ENCODE measurements at places on chromosomes 5 and 9.

- no peak for DNase-seq
Measured at GRCh38 chr9:88161144-88161543, 22.9 kb upstream of the SPATA31C2 start.

DNA sequence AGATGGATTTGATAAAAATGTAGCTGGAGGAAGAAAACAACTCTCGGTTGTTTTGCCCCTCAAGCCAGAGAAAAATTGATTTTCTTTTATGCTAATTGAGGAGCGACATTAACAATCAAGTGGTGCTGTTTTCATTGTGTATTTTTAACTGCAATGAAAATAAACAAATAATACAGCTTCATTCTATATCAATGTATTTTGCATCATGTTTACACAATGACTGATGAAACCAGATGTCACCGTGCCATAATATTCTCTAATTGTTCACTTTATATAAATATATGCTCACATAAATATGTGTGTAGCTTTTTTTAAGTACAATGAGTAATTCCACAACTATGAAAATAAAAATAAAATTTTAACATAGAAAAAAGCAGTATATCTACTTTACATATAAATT is 139.0 kb upstream of the PRDM9 start:
- DNase-seq = no peak

DNA sequence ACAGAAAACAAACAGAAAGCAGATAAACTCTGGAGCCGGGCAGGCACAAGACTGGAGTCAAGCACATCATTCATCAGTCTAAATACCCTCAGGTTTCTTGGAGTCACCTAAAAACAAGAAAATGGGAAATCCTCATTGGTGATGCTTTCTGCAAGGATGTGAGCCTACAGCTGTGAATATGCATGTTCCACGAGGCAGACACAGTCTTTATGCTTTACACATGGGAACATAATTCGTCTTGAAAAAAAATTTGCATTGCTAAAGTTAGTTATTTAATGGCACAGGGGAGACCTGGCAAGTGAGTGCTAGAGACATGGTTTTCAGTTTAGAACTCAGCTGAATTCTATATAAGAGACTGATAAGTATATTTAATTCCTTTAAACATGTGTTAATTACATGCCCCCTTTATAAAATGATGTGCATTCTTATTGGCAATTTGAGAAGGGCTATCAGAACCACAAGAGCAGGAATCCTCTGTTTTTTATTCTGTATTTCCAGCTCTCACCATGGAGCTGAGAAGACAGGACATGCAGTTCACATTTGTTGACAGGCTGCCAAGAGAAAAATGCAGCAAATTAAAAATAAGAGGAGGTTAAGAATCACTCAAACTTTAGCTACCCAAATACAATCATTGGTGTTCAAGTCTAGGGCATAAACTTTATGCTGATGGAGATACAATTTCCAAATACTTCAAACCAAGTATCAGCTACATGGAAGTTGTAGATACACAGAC is 438.0 kb upstream of the MPDZ start:
- DNase-seq = no peak

- no peak for DNase-seq
Measured at GRCh38 chr5:651296-652022, 39.3 kb downstream of the CEP72 start.

GRCh38 chr9:36964791-36965190 is 69.3 kb downstream of the PAX5 start:
- no peak for DNase-seq

- no peak for DNase-seq
Measured at GRCh38 chr5:83066548-83067110, 10.6 kb downstream of the TMEM167A start.

GRCh38 chr5:93497096-93497495 is 83.9 kb downstream of the NR2F1-AS1 start:
- no peak for DNase-seq

DNA sequence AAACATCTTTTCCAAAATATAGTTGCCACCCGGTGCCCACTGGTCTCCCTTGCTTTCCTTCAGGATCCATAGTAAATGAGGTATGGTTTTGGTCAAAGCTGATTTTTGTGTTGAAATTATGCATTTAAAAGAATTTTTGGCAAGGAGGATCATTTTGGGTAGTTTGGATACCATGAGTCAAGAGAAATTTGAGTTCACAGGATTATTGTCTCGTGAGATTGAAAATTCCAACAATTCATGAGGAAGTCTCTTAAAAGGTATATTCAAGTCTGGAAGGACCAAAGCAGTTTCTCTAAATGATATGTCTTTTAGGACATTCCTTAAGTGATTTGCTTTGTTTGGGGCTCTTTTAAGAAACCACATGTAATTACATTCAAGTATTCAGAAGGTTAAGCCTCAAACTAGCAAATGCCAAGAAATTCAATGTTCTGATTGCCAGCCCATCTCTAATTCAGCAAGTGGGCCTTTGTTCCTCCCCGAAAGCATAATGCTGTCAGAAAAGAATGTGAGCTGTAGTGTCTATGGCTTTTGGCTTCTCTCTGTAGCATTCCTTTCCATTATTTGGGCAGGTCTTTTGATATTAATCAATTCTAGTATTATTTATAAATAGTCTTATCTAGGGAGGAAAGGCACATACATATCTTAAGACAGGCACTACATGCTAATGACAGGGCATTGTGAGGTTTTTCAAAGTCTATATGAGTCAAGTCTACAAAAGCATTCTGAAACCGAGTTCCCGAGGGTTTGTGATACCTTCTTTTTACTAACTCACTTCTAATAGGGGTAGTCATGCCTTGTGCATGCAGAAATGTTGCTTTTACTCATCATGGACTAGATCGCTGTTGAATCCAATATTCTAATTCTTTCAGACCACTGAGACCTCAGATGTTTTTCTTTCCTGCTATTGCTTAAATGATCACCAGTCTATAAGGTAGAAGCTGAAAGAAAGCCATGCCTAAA is 453.9 kb downstream of the ENC1 start:
- no peak for DNase-seq

GRCh38 chr5:176866707-176867310 is 32.3 kb downstream of the HK3 start:
- DNase-seq = no peak

GRCh38 chr9:76390656-76391055 is 3.6 kb downstream of the RFK start:
- DNase-seq = no peak

DNA sequence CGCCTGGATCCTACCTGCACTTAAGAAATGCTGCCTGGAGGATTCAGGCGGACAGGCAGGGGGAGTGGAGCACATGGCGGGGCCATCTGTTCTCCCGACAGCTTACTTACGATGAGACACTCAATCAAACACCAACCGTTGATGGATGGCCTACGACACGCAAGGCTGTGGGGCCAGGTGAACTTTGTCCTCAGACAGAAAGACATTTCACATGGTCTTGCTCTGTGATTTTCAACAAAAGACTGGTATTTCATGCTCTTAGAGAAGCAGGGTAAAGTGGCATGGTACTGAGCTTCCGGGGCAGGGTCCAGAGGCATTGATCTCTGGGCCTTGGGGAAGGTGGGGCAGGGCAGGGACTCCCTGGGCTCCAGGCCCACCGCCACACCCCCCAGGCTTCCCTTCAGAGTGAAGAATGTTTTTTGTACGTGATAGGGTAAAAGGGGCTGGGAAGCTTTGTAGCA is 9.1 kb upstream of the OLFM1 start:
- DNase-seq = no peak

GRCh38 chr5:35046774-35047173 is 975 bp downstream of the AGXT2 start:
- DNase-seq = no peak

GRCh38 chr5:765948-766631 is 18.4 kb downstream of the ZDHHC11B start:
- DNase-seq = no peak

- no peak for DNase-seq
Measured at GRCh38 chr9:100204796-100205195, 105.8 kb downstream of the INVS start.

GRCh38 chr5:104372376-104372775 is 809.8 kb upstream of the NUDT12 start:
- no peak for DNase-seq

- no peak for DNase-seq
Measured at GRCh38 chr9:71131145-71131544, 9.7 kb upstream of the TRPM3 start.

- DNase-seq = no peak
Measured at GRCh38 chr5:156259618-156260017, 67.3 kb upstream of the SGCD start.

DNA sequence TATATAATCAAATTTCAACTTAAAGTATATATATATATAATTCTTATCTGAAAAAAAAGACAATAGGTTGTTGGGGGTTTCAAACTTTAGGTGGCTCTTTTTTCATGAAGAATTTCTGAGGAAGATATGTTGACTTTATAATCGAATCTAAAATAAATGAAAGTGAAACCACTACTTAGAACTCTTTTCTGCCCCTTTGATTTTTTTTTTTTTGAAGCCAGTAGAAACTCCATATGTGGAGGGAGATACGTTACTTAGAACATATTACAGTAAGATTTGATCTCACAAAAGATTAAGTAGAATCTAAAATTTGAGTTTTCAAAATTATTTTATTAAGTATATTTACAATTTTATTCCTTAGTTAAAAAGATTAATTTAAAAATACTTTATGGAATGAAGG is 96.9 kb downstream of the ATG10 start:
- no peak for DNase-seq

GRCh38 chr9:22169727-22170503 is 160.8 kb upstream of the CDKN2B start:
- no peak for DNase-seq

Measured in NCI-H187 (cell line).